Occipital lobe (tissue), 3 donors: ENCODE measurements at places on chromosomes 2 and 18. TPM values are rescaled to one million over a fixed set of nuclear protein-coding genes. Genes with fewer than 3 reads are reported as not detected.

Gene CABYR
- 34.6 TPM for total RNA-seq

Gene DOK6
- 91.4 TPM for total RNA-seq

Gene UGT1A4
- total RNA-seq: not detected

Gene NLRC4
- total RNA-seq: 0.62 TPM

Gene COX5B
- total RNA-seq: 175 TPM

Gene RUFY4
- total RNA-seq: 0.78 TPM

Gene GPR155
- 15.6 TPM for total RNA-seq

Gene RHBDD1
- 89.4 TPM for total RNA-seq

Gene ZAP70
- total RNA-seq: 1.1 TPM

Gene ARHGEF4
- total RNA-seq: 38.7 TPM

Gene ANO7
- total RNA-seq: 0.16 TPM

Gene EGR4
- not detected for total RNA-seq

Gene INHA
- total RNA-seq: not detected
